Activated CD4-positive, alpha-beta T cell treated with anti-CD3 and anti-CD28 coated beads for 1 hour (primary cell): ENCODE measurements at places on chromosomes 16 and 17.

GRCh38 chr16:10090816-10091215 lies 91.4 kb downstream of the GRIN2A start:
- DNase-seq = no peak

DNA sequence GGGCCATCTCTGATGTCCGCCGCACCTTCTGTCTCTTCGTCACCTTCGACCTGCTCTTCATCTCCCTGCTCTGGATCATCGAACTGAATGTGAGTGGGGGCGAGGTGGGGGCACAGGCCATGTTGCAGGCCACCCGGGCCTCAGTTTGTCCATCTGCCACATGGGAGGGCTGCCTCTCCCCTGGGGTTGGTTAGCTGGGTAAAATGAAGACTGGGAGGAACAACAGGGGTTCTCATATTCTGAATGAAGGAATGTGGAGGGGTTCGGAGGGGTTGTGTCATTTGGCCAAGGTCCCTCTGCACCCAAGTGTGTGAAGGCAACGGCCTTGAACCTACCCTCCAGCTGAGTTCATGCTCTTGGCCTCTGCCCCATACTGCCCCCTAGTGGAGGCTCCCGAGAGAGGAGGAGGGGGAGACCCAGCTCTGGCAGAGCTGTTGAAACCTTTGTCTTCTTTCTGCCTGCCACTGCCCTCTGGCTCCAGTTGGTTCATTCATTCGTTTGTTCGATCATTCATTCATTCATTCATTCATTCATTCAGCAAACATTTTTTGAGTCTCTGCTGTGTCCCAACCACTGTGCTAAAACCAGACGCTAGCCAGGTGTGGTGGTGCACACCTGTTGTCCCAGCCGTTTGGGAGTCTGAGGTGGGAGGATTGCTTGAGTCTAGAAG lies 11.4 kb upstream of the TCAP start:
- DNase-seq = peak; percentile 60

DNA sequence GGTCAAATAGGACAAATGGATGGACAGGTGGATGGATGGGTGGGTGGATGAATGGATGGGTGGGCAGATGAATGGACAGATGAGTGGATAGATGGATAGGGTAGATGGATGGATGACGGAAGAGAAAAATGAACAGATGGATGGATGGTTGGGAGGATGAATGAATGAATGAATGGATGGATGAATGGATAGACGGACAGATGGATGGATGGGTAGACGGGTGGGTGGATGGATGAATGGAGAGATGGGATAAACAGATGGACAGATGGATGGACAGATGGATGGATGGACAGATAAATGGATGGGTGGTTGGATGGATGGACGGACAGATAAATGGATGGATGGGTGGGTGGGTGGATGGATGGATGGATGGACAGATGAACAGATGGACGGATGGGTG lies 232.8 kb downstream of the GRIN2A start:
- DNase-seq = no peak

DNA sequence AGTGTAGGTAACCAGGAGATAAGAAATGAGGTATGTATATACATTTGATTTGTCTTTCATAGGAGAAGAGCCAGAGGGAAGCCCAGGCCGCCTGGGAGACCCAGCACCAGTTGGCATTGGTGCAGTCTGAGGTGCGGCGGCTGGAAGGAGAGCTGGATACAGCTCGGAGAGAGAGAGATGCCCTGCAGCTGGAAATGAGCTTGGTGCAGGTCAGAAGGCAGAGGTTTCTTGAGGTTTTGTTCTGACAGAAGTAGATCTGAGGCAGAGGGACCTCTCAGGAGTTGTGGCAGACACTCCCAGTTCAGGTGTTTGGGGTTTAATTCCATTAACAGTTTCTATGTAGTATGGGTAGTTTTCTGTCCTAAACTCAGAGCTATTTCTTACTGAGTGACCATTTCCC lies 8.0 kb downstream of the CNTROB start:
- no peak for DNase-seq

DNA sequence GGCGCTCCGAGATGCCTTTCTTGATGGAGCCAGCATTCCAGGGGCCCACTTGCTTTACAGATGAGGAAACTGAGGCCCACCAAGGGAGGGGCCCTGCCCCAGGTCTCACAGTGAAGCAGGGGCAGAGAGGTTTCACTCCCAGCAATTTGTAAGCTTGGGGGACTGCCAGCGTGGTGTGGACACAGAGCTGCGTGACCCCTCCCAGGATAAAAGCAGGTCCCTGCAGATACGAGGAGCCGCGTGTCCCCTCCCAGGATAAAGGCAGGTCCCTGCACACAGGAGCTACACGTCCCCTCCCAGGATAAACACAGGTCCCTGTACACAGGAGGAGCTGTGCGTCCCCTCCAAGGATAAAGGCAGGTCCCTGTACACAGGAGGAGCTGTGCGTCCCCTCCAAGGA lies 11.7 kb downstream of the JPH3 start:
- DNase-seq = no peak

- no peak for DNase-seq
Observed at GRCh38 chr16:30546115-30546514, 11.5 kb upstream of the ZNF747 start.

DNA sequence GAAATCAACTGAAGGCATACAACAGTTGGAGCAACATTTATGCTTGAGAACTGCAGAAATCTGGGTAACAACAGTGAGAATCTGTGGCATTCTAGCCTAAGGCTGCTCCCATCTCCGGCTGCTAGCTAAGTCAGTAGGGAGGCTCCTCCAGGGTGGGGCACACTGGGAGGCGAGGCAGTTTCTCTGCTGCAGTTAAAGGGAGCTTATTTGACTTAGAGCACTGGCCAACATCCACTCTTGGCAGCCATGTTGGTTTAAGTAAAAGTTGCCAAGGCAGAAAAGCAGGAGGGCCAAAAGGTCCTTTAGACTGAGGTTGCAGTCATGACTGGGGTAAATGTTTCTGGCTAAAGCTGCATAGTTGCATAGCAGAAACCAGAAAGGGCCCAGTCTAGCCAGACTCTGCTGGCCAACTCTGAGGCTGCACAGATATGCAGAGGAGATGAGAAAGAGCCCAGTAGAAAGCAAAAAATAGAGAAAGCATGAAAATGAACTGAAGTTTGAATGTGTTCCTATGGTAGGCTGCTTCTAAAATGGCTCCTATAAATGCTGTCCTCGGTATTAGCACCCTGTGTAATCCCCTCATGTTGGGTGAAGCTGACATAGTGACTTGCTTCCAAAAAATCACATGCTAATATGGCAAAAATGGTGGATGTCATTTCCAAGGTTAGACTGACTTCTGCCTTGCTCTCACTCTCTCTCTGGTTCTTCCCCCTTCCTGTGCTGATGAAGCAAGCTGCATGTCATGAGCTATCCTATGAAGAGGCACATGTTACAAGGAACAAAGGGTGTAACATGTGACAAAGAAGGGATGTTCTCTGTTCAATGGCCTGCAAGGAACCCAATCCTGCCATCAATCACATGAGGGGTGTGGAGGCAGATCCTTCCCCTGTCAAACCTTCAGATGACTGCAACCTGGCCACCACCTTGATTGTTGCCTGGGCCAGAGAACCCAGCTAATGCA lies 3.7 kb upstream of the C16orf78 start:
- DNase-seq = no peak

DNA sequence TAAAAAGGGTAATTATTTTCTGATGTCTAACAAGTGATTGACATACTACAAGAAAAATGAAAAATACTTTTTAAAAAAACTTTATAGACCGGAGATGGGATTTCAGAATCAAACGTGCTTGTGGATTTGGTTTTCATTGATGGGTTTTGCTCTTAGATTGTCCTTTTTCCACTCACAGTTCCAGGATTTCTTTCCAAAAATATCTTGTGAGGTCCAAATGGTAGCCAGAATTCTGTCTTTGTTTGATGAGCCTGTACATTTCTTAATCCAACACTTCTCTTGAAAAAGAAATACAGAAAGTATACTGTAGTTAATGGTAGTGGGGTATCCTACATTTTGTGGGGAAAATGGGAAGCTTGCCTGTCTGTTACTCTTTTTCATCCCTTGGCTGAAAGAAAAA lies 329.3 kb downstream of the KCNJ2 start:
- no peak for DNase-seq

- no peak for DNase-seq
Observed at GRCh38 chr17:28702026-28702751, 9.5 kb downstream of the PROCA1 start.

DNA sequence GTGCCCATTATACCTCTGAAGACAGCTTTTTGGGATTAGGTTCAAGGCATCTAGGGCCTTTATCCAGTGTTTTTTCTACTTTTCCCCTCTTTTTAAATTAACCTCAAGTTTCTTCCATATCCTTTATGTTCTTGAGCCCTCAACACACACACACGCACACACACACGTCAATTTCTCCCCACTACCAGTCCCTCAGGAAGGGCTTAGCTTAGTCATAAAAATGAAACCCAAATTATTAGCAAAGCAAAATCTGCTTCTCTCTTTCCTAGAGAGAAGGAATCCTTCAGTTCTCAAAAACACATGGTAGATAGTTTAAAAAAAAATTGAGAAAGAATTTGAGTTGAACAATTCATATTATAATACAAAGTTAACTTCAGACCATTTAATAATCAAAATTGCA lies 401.1 kb downstream of the XYLT1 start:
- DNase-seq = no peak

- no peak for DNase-seq
Observed at GRCh38 chr17:65154770-65155589, 17.8 kb downstream of the RGS9 start.

DNA sequence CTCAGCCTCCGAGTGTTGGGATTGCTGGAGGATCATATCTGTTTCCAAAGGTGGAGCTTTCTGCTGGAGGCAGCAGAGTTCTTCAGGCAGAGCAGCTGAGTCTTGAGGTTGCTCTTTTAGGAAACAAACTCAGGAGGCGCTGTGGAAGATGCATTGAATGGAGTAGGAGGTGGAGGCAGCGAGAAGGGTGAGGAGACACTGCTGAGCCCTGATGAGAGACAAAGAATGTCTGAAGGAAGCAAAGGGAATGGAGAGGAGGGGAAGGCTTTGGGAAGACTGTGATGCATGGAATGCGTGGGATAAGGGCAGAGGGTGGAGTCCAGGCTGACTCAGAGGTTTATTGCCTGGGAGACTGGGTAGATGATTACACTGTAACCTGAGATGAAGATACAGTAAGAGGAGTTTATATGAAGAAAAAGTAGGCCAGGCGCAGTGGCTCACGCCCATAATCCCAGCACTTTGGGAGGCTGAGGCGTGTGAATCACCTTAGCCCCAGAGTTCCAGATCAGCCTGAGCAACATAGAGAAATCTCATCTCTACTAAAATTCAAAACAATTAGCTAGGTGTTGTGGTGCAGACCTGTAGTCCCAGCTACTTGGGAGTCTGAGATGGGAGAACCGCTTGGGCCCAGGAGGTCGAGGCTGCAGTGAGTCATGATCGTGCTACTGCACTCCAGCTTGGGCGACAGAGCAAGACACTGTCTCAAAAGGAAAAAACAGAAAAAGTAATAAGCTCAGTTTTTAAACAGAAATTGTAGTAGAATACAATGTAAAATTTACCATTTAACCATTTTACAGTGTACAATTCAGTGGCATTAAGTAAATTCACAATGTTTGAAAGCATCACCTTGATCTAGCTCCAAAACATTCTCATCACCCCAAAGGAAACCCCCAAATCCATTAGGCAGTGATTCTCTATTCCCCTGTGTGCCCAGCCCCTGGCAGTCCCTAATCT lies 17.8 kb upstream of the TMEM219 start:
- no peak for DNase-seq

- DNase-seq = no peak
Observed at GRCh38 chr16:85524630-85525419, 88.3 kb upstream of the GSE1 start.

GRCh38 chr16:85995541-85996423 lies 96.8 kb downstream of the IRF8 start:
- no peak for DNase-seq

GRCh38 chr17:39709319-39709997 lies 9.6 kb downstream of the ERBB2 start:
- DNase-seq = no peak

DNA sequence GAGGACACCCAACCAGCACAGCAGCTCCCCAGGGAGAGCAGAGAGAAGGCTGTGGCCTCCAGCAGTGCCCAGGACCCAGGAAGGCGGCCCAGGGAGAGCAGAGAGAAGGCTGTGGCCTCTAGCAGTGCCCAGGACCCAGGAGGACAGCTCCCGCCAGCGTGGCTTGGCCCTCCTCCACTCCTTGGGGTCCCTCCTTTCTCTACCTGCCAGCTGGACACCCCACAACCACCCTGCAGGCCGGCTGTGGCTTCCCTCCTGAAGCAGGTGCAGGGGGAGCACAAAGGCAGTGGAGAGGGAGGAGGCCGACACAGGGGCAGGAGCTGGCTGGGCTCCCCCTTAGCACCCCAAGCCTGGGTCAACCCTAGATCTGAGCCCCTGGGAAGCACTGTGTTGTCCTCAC lies 54.1 kb upstream of the FASN start:
- no peak for DNase-seq

DNA sequence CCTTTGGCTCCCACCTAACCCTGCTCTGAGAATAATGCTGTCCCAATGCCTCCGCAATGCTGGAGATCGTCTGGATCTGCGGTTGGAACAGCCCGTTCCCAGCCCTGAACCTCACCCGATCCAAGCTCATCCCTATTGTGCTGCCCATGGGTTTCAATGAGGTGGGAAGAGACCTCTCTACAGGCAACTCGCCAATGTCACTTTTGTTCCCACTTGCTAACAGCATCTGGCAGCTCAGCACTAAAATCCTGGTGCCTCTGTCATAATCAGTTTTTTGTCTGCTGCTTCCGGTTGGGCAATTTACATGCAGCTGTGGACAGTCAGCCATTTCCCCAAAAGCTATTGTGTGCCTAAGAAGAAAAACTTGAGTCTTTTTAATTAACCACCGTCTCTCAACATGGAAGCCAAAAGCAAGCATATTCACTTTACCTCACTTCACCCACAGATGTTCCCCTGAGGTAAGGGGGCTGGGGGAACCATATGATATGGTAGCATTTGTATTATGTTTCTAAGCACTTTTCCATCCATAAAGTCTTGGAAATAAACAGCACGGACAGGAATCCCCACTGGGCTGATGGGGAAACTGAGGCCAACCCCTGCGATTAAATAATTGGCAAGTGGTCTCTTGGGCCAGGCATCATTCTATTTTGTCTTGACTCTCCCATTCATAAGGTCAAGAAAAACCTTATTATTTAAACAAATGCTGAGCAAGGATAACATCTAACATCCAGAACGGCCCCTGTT lies 159.2 kb upstream of the CDH5 start:
- DNase-seq = no peak

GRCh38 chr16:12570046-12570618 lies 233.6 kb downstream of the CPPED1 start:
- DNase-seq = no peak

DNA sequence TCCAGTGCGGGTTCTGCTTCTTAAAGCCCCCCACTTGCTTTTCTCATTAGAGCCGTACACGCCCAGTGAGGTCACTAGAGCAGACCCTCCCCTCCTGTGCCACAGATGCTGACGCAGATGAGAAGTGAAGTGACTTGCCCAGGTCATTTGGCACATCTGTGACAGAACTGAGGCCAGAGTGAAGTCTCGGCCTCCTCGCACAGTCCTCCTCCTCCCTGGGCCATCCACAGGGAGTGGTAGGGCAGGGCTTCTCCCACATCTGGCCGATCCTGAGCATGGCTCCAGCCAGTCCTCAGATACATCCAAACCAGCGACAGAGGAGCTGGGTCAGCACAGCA lies 15.3 kb upstream of the TBX2 start:
- no peak for DNase-seq
